ENCODE measurements at places on chromosomes 6 and 20. TPM values are rescaled to one million over a fixed set of nuclear protein-coding genes. Genes with fewer than 3 reads are reported as not detected.

Gene TMEM170B
- 0.96 TPM for total RNA-seq

Gene CST1
- 29.3 TPM for total RNA-seq

Gene DYNLT1
- total RNA-seq, result 174 TPM

Gene FBXO9
- total RNA-seq, result 53.1 TPM

Gene BANF2
- not detected for total RNA-seq

Gene DEFB126
- total RNA-seq, result not detected

Gene RIPPLY2
- total RNA-seq, result not detected

Gene SCUBE3
- total RNA-seq, result not detected

Gene STX7
- 21.9 TPM for total RNA-seq

Gene IP6K3
- 0.07 TPM for total RNA-seq

Gene TPX2
- 143 TPM for total RNA-seq

Gene MYB
- not detected for total RNA-seq

Gene SLC17A3
- total RNA-seq, result 29.5 TPM

Gene CDSN
- not detected for total RNA-seq

Gene SFTA2
- total RNA-seq, result not detected

Gene STMND1
- not detected for total RNA-seq

Gene LMBRD1
- 16.9 TPM for total RNA-seq

Gene AVP
- total RNA-seq, result not detected

Gene MAP3K5
- total RNA-seq, result 7.2 TPM

Gene CAP2
- 16.5 TPM for total RNA-seq

Gene UST
- 0.37 TPM for total RNA-seq

Gene RUNX2
- 2.7 TPM for total RNA-seq

Gene WFDC5
- not detected for total RNA-seq

Measured in Caki2 (cell line).